ENCODE measurements at places on chromosomes 4 and X. TPM values are rescaled to one million over a fixed set of nuclear protein-coding genes. Genes with fewer than 3 reads are reported as not detected.

Gene CCDC120
- total RNA-seq: 2.2 TPM

Gene MFAP3L
- 7.7 TPM for total RNA-seq

Gene GLRB
- 14.5 TPM for total RNA-seq

Gene GNRHR
- total RNA-seq: not detected

Gene HGFAC
- not detected for total RNA-seq

Data from right atrium auricular region (tissue), 2 donors.